Right cardiac atrium (tissue), 5 donors: ENCODE measurements at places on chromosomes 2 and 18. TPM values are rescaled to one million over a fixed set of nuclear protein-coding genes. Genes with fewer than 3 reads are reported as not detected.

CCDC138 gene
- total RNA-seq, result 2.7 TPM

DNA sequence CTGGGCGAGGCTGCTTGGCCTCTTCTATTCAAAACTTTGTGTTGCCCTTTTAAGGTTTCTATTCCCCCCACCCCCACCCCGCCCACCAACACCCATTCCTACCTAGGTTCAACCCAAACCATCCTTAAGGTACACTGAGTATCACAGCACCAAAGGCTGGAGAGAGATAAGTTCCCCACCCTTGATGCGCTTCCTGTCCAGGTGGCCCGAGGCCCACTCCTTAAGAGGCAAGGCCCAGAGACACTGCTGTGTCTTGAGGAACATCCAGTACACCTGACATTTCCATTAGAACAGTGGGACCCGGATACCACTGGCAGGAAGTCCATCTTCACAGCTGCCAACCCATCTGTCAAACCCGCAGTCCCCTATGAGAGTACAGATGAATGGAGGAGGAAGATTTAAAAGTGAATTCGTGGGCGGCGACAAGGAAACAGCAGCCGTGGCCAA lies 277 bp upstream of the INPP1 start:
- DNase-seq, result no peak

SPC25 gene
- total RNA-seq, result 0.53 TPM

GRCh38 chr18:49858309-49859020 lies 45.1 kb upstream of the ACAA2 start:
- peak; percentile 73 for DNase-seq

GRCh38 chr2:110677530-110678456 lies at the start of gene BUB1:
Gene BUB1, minus strand, starts transcription at chr2:110678063. Its CDS starts 68 bp downstream, at chr2:110677995.
- DNase-seq, result peak; percentile 98

PROKR1 gene
- total RNA-seq, result not detected

C18orf63 gene
- total RNA-seq, result not detected

DNA sequence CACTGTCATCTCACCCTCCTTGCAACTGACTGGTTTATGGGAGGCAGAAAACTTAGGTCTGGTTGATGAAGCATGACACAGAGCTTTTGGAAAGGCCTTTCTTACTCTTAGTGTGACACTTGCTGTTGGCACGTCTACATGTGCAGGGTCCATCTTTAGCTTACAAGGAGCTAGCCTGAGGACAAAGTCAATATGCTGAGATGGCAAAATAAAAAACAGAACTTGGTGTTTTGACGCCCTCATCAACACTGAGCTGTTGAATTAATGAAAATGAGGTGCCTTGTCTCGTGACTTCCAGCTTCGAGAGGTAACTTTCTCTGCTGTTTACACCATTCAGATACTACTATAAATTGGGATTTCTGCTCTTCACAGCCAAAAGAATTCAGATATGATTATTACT lies 78.5 kb upstream of the KIDINS220 start:
- DNase-seq, result no peak

- no peak for DNase-seq
Measured at GRCh38 chr2:70648961-70649360, 95.3 kb upstream of the TGFA start.

FMNL2 gene
- 7.2 TPM for total RNA-seq

- no peak for DNase-seq
Measured at GRCh38 chr2:238685713-238686112, 162.2 kb upstream of the TWIST2 start.

DNA sequence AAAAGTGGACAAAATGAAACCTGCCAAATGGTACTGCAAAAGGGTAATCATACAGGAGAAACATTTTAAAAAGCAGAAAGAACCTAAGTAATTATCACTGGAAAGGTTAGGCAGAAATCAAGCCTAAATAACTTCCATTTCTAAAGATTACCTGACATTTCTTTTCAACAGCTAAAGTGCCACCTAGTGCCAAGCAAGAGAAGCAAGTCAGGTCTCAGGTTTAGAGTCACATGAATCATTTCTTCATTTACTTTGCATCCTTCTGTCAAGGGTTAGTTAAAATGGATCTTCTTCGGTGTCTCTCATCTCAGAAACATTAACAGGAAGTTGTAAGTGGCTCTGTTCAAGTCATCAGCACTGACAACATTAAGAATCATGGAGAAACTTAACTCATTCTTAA lies 90.3 kb downstream of the AKAIN1 start:
- DNase-seq, result no peak

- DNase-seq, result no peak
Measured at GRCh38 chr18:57445488-57446319, 10.5 kb downstream of the ONECUT2 start.

DNA sequence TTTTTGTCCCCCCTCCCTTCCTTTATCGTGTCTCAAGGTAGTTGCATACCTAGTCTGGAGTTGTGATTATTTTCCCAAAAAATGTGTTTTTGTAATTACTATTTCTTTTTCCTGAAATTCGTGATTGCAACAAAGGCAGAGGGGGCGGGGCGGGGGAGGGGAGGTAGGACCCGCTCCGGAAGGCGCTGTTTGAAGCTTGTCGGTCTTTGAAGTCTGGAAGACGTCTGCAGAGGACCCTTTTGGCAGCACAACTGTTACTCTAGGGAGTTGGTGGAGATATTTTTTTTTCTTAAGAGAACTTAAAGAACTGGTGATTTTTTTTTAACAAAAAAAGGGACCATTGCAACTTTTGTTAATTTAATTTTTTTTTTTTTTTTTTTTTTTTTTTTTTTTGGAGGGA lies 2.1 kb downstream of the SOX11 start:
- DNase-seq, result no peak

DNA sequence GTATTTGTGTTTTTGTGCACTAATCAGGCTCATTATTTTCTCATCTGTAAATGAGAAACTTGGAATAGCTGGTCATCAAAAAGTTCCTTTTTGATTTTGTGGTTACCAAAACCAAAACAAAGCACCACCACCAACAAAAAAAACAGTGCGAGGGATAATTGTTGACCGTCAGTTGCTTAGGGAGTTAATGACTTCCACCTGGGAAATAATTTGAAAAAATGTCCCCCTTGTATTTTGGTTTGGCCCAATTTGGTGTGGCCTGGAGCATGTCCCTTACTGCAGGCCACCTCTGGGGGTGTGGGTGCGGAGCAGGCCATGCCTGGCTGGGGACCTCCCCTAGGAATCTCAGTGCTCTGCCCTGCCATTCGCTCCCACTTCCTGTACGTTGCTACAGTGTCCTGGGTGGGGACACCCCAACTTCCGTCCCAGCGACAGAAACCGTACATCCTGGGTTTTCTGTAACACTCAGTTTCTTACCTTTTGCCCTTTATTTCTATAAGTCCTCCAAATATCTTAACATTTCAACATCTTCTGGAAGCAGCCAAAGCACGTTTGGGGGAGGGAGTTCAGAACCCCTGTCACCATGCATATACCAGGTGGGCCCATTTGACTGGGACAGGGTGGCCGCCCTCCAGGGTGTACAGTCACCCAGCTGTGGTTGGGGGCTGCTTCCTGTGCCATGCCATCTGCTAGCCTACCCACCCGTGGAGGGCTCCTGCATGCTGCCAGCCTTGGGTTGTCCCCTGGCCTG lies 31.3 kb downstream of the NCK2 start:
- no peak for DNase-seq

- no peak for DNase-seq
Measured at GRCh38 chr2:69381337-69381737, 5.7 kb downstream of the GFPT1 start.

- no peak for DNase-seq
Measured at GRCh38 chr2:5720426-5720825, 28.2 kb downstream of the SOX11 start.

DNA sequence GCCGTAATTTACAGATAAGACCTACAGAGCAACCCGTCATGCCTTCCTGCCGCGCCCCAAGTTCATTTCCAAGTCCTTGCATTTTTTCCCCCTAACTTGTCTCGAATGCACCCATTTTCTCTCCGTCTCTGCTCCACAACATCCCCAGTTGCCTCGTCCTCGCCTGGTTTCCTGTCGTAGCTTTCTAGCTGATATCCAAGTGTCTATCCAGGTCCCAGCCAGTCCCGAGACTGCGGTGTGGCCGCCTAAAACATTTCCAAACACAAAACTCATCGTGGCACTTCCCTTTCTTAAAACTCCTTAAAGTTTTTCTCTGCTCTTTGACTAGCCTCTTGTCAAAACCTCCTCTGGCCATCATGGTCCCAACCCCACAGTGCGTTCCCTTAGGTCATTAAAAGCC lies 1.2 kb upstream of the BARD1 start:
- DNase-seq, result peak; percentile 36

DNA sequence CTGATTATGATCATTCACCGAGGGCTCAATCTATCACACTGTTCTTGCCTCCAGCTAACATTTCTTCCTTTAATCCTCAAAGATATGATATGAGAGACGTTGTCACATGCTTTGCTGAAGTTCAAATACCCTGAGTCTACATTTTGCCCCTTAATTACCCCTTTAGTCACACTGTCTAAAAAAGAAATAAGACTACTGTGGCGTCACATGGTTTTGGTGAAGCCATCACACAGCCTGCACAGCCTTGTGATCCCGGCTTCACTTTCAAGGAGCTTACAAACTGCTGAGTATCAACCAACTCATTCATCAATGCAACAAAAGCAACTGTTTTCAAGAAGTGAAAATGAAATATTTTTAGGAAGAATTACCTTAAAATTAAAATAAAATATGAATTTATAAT lies 31.9 kb upstream of the SOCS6 start:
- no peak for DNase-seq

DNA sequence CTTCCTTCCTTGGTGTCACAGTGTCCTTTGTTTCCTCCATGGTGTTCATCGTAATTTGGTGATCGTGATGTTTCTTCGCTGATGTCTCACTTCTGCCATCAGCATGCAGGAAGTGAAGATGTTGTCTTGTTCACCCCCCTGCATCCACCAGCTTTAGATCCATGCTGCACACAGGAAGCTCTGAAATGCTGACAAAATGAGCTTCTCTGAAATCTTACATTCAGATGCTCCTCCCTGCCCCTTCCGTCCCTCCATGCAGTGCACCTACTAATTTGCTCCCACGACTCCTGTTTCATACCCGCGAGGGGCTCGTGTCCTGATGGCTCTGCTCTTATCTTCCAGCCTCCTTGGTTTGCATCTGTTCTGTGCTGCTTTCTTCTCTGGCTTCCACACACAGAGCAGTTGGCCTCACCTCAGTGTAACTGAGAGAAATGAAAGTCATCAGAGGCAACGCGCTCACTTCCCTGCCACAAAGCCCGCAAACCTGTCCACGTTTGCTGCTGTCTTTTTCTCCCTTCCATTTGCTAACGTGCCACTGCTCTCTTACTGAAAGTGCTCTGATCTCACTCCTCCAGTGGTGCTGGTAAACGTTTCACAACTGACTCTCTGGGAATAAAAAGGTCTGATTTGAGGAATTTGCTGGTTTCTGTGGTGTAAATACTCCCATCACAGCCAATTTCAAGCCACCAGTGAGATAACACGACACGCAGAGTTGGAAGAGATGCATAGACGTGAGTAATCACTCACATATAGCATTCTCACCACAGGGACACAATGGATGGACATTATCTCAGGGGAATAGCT lies 41.0 kb upstream of the MGAT4A start:
- DNase-seq, result no peak

GRCh38 chr2:164114937-164115336 lies 379.1 kb upstream of the FIGN start:
- no peak for DNase-seq

DNA sequence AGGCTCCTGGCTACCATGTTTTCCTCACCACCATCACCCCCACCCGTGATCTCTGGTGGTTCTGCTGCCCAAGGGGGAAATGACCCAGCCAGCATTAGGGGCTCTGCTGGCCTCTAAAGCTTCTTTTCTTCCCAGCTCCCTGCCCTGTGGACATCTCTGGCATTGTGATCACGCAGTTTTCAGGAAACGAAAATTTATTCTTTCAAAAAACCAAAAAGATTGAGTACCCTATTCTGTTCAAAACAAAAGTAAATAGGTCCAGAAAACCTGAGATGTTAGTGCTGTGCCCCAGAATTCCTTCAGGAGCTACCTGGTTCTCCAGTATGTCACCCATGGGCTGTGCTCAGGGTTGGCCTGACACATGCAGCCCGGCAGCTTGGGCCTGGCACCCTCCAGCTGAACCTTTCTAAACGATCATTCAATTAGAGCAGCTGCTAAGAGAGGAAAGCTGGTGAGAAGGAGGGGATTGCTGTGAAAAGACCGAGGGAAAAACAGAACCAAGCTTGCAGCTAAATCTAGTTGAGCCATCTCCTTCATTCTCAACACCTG lies 157.5 kb downstream of the MGAT5 start:
- no peak for DNase-seq

SCN7A gene
- 23.0 TPM for total RNA-seq

- no peak for DNase-seq
Measured at GRCh38 chr2:208980321-208980720, 443.5 kb upstream of the MAP2 start.

GRCh38 chr2:237564526-237565131 lies 1.7 kb upstream of the PRLH start:
- DNase-seq, result no peak

POTEI gene
- 0.79 TPM for total RNA-seq

GRCh38 chr18:61892683-61893308 lies at the start of gene RNF152:
Gene RNF152, minus strand, starts transcription at chr18:61893007. Its CDS starts 76,544 bp downstream, at chr18:61816463.
- peak; percentile 73 for DNase-seq

DNA sequence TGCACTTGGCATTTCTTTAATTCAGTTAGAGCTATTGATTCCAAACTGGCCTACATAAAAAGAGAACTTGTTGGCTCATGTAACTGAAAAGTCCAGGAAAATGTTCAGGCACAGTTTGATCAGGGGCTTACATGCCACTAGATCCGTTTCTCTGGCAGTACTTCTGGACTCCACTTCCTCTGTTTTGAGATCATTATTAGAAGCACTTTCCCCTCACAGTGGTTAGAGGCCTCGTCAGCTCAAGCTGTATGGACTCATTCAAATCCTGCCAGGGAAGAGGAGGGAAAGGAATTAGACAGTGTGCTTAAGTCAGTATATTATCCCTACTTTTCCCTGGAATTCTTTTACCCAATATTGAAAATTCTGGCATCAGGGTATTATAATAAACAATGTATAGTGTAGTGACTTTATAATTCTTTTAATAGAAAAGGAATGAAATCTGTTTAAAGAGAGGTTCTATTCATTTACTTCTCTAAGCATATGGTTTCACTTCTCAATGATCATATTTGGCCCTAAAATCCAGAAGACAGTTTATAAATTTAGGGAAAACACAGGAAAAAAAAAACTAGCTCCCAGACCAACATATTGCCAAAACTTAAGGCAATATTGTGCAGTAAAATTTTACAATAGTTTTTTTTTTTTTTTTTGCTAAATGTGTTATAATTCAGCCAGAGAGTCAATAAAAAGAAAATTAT lies 92.0 kb downstream of the ARMC9 start:
- DNase-seq, result no peak

DNA sequence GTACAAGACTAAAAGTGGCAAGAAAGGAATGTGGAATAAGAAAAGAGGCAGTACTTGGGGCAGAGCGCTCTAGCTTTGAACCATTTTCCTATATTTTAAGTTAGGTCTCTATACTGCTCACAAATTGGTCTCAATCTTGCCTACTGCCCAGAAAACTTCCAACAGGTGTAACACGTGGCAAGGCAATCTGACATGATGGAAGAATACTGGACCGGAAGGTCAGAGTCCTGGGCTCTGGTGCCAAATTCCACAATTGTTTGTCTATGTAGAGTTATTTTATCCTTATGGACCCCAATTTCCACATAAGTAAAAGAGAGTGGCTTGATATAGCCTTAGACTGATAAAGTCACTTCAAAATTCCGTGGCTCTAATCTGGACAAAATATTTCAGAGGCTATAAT lies 28.9 kb downstream of the NHEJ1 start:
- DNase-seq, result no peak

- no peak for DNase-seq
Measured at GRCh38 chr2:56379066-56379465, 195.3 kb downstream of the CCDC85A start.

- DNase-seq, result no peak
Measured at GRCh38 chr18:36454245-36454644, 156.7 kb downstream of the FHOD3 start.

GRCh38 chr18:56214706-56215105 lies 423.7 kb downstream of the TXNL1 start:
- no peak for DNase-seq
